ENCODE measurements at places on chromosomes 7 and 10.

DNA sequence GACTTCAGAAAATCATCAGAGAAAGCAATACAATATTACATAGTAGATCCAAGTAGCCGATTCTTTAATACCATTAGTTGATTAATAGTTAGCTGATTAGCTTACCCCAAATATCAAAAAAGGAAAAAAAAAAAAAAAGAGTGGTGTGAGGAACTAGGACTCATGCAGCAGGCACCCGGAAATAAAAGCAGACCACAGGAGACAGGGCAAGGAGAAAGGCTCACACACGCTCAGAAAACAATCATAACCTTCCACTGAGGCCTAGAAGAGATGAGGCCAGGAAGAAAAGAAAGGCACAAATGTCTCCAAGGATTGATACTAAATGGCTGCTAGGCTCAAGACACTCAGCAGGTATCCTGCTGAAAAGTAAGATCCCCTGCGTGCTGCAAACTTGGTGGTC is 25.9 kb downstream of the TRDMT1 start:
- DNase-seq, result no peak

DNA sequence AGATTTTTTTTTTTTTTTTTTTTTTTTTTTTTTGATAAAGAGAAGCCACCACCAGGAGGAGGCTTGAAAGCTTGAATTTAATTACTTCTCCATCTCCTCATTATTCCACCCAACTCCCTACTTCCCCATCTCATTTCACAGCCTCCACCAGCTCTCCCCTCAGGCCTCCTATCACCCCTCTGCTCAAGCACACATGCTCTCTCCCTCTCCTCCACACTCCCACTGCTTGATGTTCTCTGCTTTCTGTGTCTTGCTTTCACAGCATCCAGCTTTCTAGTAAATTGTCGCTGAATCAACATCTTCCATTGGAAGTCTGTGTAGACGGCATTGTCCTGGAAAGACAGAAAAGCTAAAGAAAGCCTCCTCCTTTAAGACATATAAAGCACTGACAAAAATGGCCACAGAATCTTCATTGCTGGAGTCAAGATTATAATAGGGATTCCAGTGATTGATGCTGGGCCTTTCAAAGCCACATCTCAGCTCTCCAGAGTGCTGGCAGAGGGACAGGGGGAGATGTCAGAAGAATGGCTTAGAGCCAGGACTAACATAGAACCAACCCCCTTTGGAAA is 58.3 kb downstream of the DOCK4 start:
- no peak for DNase-seq

DNA sequence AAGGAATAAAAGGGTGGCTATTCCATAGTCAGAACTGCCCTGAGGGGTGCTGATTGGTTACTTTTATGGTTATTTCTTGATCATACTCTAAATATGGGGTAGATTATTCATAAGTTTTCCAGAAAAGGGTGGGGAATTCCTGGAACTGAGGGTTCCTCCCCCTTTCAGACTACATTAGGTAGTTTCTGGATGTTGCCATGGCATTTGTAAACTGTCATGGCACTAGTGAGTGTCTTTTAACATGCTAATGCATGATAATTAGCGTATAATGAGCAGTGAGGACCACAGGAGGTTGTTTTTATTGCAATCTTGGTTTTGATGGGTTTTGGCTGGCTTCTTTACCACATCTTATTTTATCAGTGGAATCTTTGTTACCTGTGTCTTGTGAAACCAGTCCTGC is 26.5 kb upstream of the POT1 start:
- DNase-seq, result no peak

- no peak for DNase-seq
Observed at GRCh38 chr10:104957178-104957841, 316.2 kb downstream of the SORCS3 start.

GRCh38 chr10:118475214-118475613 is 120.2 kb downstream of the PRLHR start:
- no peak for DNase-seq

Data from DMS53 (cell line).